ENCODE measurements at places on chromosomes 12 and 14.

GRCh38 chr14:100504372-100505078 lies 82.7 kb downstream of the BEGAIN start:
- no peak for DNase-seq

DNA sequence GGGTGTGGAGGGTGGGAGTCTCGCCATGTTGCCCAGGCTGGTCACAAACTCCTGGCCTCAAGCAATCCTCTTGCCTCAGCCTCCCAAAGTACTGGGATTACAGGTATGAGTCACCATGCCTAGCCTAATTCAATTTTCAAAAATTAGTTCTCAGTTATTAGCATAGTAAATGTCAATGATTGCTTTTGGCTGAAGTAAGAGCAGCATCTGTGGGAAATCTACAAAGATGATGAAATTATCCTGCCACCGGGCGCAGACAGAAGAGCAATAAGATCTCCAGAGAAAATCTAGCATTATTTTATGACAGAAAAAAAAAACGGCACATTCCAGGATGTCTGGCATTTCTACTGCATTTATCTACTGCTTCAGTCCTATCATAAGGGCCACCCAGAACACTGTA lies 97.9 kb upstream of the DAAM1 start:
- no peak for DNase-seq

DNA sequence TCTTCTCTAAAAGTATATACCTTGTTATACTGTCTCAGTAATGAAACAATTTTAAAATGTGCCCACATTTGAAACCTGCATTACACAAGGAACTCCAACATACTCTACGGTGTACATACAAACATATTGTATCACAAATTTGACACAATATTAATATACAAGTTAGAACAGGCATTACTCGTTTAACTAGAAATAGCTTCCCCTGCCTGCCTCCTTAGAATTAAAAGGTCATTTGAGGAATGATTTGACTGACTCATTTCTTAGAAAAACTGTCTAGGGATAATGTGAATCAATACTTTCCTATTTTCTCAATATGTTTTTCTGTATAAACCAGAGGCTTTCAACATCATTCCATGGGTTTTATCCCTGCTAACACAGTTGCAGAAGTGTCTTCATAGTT lies 73.7 kb downstream of the STON2 start:
- DNase-seq: no peak

DNA sequence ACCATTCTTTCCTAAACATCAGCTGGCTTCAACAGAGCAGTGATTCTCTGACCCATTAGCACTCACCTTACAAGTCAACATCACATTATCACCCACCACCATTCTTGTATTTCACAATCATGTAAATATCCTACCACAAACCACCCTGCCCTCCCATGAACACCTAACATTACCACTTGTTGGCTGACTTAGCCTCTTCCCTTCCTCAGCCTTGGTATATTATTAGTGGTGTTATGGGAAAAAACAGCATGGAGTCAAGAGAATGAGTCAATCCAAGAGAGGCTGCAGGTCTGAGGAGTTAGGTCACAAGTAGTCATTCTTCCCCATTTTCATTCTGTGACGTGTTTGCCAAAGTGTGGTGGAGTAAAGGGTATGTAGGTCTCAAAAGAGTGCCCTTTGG lies 22.3 kb upstream of the MGP start:
- DNase-seq: no peak

GRCh38 chr12:129434790-129435189 lies 469.0 kb downstream of the TMEM132D start:
- DNase-seq: no peak

DNA sequence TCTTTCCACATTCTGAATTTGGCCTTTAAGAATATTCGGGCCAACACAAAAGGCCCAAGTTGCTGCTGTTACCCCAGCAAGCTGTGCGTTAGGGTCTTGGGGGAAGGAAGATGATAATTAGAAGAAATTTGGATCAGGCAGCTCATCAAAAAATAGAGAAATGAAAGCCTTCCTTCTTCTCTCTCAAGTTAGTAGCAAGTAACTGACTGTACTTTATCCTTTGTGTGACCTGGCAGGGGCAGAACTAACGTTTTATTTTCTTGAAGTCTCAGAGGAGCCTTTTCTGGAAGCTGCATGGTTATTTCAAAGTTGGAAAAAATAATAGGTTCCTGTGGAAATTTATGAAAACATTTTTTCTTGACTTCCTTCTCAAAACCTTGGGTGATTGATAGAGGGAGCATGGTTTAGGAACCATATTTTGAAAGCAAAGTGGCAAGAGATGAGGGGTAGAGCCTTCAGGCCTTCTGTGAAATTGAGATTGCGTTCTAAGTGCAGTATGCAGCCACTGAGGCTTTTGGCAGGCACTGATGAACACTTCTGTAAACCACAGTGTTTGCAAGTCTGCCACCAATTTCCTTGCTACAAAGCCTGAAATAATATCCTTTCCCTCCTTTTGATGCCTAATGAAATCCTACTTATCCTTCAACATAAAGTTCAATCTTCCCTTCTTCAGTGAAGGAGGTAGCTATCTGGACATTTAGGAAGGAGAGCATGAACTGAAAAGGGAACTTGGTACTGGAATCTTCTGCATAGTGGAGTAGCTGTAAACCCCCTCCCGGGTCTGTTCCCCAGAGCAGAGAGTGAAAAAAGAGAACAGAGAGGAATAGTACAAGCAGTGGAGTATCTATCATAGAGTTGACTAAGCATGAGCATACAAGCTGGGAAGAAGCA lies 123.2 kb downstream of the FGD4 start:
- peak; percentile 73 for DNase-seq

DNA sequence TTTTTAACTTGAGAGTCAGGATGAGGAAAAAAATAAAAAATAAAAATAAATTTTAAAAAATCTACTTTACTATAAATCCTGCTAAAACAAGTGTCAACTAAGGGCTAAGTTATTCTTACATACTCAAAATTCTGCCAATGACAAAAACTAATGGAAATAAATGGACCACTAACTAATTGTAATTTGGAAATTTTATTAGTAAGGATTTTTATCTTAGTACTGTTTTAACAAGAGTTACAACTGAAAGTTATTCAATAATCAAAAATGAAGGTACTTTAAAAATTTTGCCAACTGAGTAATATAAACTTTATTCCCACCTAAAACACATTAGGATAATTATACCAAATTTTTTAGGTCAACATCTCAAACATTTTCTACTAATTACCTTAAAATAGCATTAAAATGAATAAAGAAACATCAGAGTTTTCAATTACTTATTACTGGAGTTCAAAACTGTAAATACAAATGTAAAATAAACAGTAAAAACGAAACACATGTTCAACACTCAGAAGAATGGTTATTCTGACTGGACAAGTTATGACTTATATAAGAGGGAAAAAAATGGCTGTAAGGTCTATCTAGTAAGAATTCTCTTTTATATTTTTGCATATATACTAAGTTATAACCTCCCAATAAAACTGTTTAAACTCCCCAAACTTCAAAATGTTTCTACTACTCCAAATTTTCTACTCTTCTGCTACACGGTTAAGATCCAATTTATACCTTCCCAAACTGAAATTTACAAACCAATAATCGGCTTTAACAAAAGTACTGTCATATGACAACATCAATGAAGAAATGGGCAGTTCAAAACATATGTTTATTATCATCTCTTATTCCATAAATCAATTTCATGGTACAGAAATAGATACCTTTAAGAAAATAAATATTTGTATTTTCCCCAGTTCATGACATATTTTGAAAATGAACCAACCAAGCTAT lies 2.7 kb downstream of the HECTD1 start:
- DNase-seq: no peak

GRCh38 chr14:91470216-91470615 lies 39.9 kb downstream of the PPP4R3A start:
- DNase-seq: no peak

GRCh38 chr12:50924439-50925341 lies 27.7 kb upstream of the HIGD1C start:
- DNase-seq: peak; percentile 99

- DNase-seq: no peak
Measured at GRCh38 chr14:91021115-91021514, 39.3 kb downstream of the RPS6KA5 start.

GRCh38 chr12:193261-193660 lies 20.7 kb downstream of the SLC6A12 start:
- no peak for DNase-seq

- peak; percentile 20 for DNase-seq
Measured at GRCh38 chr12:54221402-54221984, 32.7 kb upstream of the SMUG1 start.

- DNase-seq: no peak
Measured at GRCh38 chr14:28482251-28483040, 284.1 kb upstream of the FOXG1 start.

DNA sequence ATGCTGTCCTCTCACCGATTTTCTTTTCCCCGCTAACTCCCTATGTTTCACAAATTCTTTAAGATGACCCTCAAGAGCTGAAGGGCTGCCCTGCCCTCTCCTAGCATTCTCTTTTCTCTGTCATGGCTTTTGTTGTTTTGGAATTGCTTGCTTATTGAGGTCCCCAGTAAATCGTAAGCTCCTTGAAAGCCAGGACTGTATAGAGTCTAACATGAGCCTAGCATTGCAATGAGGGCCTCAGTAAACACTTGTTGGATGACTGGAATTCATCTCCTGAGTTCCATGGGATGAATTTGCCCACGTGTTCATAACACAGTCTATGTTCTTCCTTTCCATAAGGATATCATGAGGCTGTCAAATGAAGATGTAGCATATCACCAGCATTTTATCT lies 92.2 kb downstream of the APAF1 start:
- DNase-seq: no peak

- no peak for DNase-seq
Measured at GRCh38 chr14:90536511-90537191, 139.8 kb downstream of the CALM1 start.

DNA sequence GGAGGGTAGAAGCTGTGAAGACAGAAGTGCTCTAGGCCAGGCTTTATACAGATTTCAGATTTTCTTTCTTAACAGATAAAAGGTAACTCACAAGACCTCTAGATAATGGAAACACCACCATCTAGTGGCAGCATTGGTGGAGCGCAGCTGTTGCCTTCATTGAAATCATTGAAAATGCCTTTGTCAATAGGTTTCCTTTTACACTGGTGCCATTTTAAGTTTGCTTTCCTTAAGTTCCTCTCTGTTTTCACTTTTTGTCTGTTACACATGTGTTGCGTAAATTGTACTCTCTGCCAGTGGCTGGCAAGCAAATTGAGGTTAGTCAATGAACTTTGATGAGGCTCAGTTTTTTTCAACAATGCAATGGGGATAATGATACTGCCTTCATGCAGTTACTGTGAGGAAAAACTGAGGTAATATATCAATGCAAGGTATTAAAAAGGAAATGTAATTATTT lies 31.1 kb downstream of the ALDH1L2 start:
- DNase-seq: peak; percentile 90

DNA sequence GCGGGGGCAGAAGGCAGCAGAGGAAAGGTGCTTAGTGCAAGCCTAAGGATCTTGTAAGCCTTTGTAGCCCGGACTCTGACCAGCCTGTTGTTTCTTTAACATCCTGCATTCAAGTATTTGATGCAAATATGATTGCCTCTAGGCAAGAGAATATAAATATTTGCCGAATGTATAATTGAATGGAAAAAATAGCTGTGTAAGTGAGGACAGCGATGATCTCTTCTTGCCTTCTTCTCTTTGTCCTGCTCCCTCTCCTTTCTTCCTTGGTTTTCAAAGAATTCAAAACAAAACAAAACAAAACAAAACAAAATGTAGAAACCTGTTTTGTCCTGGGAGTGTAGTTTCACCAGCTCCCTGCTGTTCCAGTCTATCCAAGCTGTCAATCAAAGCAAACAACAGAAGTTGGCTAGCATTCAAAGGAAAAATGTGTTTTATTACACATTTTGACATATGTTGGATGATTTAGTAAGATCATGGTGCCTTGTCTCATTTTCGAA lies 74.9 kb upstream of the CPM start:
- no peak for DNase-seq

- DNase-seq: peak; percentile 27
Measured at GRCh38 chr12:104825408-104825807, 132.7 kb downstream of the SLC41A2 start.

DNA sequence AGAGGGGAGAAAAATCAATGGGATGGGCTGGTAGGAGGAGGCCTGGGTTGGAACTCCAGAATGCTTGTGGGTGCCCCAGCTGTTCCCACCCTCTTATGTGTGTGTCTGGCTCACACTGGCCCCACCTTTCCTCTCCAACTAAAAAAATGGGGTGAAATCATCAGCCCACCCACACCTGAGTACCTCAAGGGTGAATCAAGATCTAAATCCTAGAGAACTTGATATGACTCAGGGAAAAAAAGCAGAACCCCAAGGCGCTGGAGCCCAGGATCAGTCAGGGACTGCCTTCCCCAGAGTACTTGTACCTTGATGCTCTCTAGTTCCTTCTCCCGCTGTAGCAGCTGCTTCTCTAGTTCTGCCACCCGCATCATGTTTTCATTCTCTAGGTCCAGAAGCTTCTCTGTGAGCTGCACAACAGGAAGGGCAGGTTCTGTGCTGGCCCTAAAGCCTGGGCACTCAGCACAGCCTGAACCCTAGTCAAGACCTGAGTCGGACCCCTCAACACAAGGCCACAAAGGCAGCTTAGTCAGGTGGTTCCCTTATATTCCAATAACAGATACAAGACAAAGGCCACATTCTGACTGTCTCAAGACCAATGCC lies 29.7 kb downstream of the PRPF40B start:
- no peak for DNase-seq

GRCh38 chr12:14691560-14691959 lies 4.8 kb downstream of the GUCY2C start:
- DNase-seq: peak; percentile 90

- no peak for DNase-seq
Measured at GRCh38 chr12:11761869-11762567, 112.5 kb downstream of the ETV6 start.

GRCh38 chr14:100533656-100534485 lies 53.3 kb downstream of the BEGAIN start:
- peak; percentile 46 for DNase-seq
